ACHN (cell line): ENCODE measurements at places on chromosomes 16 and 17.

GRCh38 chr17:7997186-7997585 lies 5.2 kb upstream of the GUCY2D start:
- peak; percentile 31 for DNase-seq

- no peak for DNase-seq
Measured at GRCh38 chr17:65433157-65433556, 128.3 kb downstream of the AXIN2 start.

GRCh38 chr16:79810449-79811189 lies 210.1 kb upstream of the MAF start:
- no peak for DNase-seq

DNA sequence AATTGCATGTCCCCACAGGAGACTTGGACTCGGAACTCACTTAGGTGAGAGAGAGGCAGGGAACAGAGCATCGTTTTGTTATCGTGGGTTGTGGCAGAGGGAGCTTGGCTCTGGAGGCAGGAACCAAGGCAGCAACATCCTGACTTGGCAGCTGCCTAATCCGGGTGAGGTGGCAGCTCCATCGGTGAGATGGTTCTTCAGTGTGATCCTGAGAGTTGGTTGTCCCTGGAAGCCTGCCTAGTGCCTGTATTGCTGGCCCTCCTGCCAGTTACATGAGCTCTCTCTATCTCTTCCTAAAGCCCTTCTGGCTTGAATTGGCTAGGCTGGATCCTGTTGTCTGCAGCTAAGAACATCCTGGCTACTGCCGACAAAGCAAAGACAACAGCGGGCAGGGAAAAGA lies 19.9 kb upstream of the SEC14L1 start:
- DNase-seq: no peak

DNA sequence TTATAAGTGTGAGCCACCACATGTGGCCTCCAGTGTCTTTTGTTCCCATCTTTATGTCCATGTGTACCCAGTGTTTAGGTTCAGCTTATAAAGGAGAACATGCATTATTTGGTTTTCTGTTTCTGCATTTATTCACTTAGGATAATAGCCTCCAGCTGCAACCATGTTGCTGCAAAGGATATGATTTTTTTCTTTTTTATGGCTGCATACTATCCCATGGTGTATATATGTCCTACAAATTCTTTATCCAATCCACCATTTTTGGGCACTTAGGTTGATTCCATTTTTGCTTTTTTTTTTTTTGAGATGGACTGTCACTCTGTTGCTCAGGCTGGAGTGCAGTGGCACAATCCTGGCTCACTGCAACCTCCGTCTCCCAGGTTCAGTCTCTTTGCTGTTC lies 32.9 kb downstream of the ATAD5 start:
- no peak for DNase-seq

DNA sequence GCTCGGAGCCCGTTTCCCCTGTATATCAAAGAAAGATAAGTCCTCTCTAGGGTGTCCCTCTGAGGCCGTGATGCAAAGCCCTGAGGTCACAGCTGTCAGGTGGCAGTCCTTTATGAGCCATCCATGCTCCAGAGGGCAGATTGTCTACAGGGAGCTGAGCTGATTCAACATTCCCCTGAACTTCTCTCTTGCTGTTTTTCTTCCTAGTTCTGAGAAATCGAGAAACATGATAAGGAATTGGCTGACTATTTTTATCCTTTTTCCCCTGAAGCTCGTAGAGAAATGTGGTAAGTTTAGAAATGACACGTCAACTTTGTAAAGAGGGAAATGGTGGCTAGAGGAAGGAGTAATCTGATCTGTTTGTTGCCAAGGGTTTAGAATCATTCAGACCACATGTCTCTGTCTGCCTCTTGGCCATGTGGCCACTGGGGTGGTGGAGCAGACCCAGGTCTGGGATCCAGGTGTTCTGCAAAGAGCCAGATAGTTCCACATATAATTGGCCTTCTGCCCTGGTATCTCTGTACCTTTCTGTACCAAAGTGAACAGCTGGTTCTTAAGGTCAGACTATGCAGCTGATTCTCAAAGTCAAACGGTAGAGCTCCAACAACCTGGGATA lies 3.5 kb downstream of the CTNS start:
- DNase-seq: no peak

DNA sequence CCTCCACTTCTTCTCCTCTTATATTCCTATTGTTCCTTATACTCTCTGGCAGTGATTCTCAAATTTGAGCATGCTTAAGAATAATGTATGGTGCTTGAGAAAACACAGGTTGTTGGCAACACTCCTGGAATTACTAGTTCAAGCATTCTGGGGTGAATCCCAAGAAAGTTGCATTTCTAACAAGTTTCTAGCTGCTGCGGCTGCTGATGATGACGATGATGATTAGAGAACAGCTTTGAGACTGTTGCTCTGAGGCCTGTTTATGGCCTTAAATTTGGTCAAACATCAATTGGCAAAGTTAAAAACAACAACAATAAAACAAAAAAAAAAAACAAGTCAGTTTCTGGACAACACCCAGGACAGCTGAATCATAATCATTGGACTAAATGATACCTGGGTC lies 961.9 kb downstream of the CDH11 start:
- no peak for DNase-seq

DNA sequence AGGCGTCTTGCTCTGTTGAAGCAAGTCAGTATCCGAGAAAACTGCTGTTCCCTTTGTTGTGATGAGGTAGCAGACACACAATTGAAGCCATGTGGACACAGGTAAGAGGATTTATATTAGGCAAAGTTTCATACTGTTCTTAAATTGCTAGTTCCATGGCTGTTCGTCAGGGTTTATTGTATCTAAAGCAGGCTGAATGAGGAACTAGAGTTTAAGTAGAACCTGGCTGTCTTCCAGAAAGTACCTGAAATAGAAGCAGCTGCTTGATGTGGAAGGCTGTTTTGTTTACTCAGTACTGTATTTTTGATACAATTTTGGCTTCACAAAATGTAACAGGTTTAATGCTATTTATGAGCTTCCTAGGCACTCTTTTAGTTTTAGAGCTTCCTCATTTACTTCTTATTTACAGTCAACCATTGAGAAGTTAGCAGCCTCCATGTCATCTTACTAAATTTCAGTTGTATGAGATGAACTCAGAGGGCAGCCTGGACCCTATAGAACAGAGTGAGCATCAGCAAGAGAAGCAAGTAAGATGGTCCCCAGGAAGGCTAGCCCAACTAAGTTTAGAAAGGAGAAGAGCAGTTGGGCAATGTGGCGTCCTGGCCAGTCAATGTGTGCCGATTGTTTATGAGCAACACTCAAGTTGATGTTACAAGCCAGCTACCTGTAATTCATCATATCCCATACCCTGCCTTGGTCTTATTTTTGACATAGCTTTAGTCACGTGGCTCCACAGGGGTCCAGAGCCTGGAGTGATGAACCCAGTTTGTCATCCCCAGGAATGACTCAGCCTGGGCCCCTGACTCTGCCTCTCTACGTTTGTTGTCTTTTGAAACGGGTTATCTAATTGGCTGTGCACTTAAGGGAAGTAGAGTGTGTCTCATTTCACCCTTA lies 9.7 kb upstream of the ARL2BP start:
- DNase-seq: no peak

- no peak for DNase-seq
Measured at GRCh38 chr16:49643429-49644144, 212.3 kb downstream of the ZNF423 start.

DNA sequence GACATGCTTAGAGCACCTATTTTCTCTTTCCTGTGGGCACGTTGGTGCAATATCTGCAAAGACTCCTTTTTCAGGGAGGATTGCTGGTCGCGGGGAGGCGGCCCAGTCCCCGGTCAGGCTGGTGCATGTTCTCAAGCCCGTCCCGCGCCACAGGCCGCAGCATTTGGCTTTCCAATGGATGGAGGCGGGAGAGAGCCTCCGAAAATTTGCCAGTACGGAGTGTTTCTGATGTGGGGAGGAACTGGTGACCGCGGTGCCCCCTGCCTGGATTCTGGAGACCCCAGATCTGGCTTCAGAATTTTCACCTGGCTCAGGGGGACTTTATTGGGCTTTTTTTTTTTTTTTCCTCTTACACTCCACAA lies 2.3 kb downstream of the CMIP start:
- DNase-seq: no peak

DNA sequence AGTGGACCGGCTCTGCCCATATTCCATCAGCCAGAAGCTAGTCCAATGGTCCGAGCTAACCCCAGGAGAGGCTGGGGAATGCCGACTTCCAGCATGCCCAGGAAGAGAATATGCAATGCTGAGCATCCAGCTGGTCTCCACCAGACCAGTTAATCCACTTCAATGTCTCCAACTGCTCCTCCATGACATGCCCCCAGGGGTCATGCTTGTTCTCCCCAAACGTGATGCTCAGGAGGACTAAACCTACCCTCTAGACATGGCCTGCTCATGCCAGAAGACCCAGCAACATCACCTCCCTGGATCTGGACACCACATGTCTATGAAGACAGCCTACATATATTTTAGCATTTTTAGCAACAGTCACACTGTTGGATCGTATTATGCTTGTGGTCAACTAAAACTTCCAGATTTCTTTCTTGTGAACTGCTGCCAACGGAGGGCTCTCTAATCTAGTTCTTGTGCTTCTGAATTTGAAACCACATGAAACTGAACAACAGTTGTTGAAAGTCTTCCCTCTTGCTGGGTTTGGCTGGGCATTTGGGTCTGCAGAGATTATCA lies 245.1 kb downstream of the SOX9 start:
- DNase-seq: no peak

- DNase-seq: no peak
Measured at GRCh38 chr17:80443916-80444643, 29.1 kb downstream of the ENDOV start.

- no peak for DNase-seq
Measured at GRCh38 chr16:23334457-23334853, 32.4 kb downstream of the SCNN1B start.

- no peak for DNase-seq
Measured at GRCh38 chr17:42553161-42553818, 567 bp downstream of the HSD17B1 start.

DNA sequence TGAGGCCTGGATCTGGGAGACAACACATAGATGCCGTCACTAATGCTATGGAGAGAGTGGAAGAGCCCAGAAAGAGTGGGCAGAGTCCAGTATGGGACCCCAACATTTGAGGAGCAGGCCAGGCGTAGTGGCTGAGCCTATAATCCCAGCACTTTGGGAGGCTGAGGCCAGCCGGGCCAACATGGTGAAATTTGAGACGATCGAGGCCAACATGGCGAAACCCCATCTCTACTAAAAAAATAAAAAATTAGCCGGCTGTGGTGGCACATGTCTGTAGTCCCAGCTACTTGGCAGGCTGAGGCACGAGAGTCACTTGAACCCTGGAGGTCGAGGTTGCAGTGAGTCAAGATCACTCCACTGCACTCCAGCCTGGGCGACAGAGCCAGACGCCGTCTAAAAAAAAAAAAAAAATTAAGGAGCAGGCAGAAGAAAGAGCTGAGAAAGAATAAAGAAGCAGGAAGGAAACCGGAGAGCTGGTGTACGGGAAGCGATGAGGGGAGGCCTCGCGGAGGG lies 6.0 kb upstream of the DNAI2 start:
- DNase-seq: no peak

DNA sequence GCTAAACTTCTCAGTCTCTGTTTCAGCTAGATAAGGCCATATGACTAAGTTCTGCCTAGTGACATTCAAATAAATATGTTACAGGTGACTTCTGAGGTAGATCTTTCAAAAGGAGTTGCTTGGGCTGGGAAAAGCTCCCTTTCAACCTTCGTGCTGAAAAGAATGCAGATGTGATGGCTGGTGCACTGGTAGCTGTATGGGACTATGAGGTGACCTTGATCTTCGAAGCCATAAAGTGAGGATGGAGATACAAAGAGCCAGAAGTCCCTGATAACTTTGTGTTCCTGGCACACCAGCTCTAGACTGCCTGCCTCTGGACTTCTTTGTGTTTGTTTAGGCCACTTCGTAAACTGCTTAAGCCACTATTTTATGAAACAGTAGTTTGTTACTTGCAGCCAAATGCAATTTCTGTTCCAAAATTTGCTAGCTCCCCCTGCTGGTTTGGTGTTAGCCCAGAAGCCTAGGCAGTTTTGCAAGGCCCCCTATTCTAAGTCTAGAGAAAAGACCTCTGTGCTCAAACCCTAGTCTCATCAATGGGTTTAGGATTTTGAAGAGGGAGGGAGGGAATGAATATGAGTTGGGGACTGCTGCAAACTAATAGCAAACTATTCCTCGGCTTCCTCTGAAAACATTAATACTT lies 23.3 kb upstream of the ERCC4 start:
- DNase-seq: peak; percentile 33

- no peak for DNase-seq
Measured at GRCh38 chr17:28773736-28774135, 29.9 kb downstream of the TRAF4 start.

- no peak for DNase-seq
Measured at GRCh38 chr16:85561248-85562092, 51.7 kb upstream of the GSE1 start.

DNA sequence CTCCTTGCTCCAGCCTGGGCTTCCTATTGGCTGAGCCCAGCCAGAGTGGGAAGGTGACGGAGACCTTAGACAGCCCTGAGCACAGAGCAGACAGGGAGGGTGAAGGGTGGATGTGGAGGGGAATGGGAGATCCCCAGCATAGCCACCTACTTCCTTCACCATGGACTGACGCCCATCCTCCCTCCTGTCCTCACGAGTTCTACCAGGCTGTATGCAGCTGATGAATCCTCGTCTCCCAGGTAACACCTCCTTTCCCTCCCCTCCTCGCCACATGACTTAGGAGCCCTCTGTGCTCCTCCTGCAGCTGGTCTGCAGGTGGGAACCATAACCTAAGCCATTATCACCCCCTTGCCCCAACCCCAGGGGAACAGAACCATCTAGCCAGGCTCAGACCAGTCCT lies 9.0 kb upstream of the CRHR1 start:
- DNase-seq: no peak

- DNase-seq: no peak
Measured at GRCh38 chr17:2259769-2260536, 43.6 kb downstream of the SMG6 start.

- peak; percentile 92 for DNase-seq
Measured at GRCh38 chr17:47717979-47718621, 14.9 kb upstream of the TBX21 start.

GRCh38 chr17:70420861-70421445 lies 251.6 kb downstream of the KCNJ2 start:
- DNase-seq: no peak

GRCh38 chr17:6753546-6753945 lies 2.3 kb upstream of the XAF1 start:
- DNase-seq: no peak

GRCh38 chr17:46851029-46851741 lies at the start of gene WNT9B:
Gene WNT9B, plus strand, starts transcription at chr17:46851583. Its CDS starts 56 bp downstream, at chr17:46851639.
- no peak for DNase-seq
